ENCODE measurements at places on chromosomes 3 and 15.

GRCh38 chr3:134236505-134237170, 14.0 kb downstream of the RYK start:
- DNase-seq: no peak

DNA sequence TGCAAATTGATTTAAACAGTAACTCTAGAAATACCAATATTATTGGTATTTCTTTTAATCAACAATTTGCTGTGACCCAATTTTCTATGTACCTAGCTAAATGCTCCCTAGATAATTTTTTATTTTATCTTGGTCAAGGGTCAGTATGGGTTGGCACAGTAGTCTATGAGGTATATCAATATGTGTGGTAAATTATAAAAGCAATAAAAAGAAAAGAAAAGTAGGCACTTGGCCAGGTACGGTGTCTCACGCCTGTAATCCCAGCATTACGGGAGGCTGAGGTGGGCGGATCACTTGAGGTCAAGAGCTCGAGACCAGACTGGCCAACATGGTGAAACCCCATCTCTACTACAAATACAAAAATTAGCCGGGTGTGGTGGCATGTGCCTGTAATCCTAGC, 34.0 kb upstream of the STIMATE start:
- no peak for DNase-seq

- DNase-seq: no peak
Observed at GRCh38 chr15:27734785-27735495, 364.2 kb downstream of the OCA2 start.

DNA sequence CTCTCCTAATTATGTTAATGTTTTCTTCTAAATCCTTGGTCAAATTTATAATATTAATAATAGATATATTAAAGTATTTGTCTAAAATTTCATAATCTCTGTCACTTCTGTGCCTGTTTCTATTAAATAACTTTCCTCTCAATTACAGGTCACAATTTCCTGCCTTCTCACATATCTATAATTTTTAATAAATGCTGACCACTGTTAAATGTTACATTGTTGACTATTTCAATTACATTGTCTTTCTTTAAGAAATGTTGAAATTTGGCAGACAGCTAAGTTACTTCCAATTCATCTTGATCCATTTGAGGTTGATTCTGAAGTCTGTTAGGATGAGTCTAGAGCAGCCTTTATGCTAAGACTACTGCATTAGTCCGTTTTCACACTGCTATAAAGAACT, 41.7 kb downstream of the MYL3 start:
- no peak for DNase-seq

DNA sequence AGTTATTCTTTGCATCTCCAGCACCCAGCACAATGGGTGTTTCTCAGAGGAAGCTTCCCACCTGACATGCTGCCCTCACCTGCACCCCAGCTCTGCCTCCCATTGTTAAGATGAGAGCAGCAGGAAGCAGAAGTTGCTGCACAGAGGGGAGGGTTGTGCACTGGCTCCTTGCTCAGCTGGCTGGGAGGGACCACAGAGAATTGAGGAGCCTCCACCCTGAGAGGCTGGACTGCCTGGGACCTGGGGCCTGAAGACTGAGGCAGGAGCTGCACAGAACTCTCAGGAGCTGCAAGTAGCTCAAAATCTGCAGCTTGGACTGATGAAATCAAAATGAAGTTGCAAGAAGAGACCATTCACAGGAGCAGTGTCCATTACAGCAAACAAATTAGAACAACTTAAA, 222.3 kb upstream of the LINGO1 start:
- DNase-seq: no peak

DNA sequence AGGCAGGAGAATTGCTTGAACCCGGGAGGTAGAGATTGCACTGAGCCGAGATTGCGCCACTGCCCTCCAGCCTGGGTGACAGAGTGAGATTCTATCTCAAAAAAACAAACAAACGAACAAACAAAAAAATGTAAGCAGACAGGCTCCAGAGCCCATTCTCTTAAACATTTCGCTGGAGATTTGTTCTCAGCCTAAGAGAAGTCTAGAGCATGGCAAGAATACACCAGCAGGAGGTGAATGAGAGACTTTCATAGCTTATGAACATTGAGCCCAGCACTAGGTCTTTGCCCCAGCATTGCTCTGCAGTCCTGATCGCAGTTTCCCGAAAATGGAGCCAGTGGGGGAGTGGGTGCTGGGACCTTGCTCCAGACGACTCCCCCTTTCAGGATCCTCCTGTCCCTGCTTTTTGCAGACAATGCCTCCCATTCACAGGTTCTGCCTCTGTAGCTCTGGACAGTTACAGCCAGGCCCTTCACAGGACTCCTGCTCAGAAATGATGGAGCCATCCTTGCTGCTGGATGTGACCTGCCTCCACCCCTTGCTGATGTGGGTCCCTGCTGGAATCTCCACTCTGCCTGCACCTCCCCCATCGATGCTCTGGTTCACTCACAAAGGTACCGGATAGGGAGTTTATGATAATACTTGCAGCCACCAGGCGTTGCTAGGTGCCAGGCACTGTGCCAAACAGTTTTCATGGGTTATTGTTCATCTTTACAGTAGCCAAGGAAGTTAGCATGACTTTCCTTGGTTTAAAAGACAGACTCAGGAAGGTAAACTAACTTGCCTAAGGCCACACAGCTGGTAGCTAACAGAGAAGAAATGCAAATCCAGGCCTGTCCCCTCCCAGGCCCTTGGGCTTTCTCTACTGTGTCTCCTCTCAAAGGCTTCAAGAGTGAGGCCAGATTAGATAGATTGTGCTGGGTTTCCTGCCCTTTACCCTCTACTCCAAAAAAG, 329.7 kb upstream of the TLE3 start:
- no peak for DNase-seq

DNA sequence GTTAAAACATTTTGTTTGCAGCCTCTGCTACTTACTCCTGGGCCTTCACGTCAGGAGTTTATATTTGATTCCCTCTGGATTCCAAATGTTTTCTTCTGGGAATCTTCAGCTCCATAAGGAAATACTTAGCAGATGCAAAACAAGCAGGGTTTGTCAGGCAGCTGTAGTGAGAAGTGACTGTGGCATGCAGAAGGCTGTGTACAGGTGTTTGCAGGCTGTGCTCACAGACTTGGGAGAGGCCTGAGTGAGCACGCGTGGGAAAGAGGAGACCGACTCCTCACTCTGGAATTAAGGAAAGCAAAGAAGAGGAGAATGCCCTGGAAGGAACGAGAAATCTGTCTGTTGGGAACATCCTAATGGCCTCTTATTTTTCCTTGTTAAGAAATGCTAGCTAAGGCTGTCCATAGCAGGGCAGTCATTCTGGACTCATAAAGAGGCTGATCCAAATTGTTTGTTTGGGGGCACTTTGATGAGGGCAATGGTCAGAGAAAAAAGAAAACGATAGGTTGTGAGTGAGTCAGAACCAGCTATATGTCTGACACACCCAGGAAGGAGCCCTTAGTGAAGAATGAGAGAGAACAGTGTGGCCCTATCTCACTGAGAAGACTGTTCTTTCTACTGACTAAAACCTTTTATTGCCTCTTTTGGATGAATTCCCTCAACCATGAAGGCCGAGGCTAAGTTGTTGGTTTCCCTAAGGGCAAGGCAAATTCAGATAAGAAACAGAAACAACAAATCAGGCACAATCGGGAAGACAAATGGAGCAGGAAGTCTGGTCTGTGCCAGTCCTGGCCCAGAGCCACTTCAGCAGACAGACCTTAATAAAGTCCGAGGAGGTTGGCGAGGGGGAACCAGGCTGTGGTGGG, 82.6 kb downstream of the TGFBR2 start:
- DNase-seq: no peak

- peak; percentile 38 for DNase-seq
Observed at GRCh38 chr3:125110016-125110875, 54.4 kb upstream of the HEG1 start.

DNA sequence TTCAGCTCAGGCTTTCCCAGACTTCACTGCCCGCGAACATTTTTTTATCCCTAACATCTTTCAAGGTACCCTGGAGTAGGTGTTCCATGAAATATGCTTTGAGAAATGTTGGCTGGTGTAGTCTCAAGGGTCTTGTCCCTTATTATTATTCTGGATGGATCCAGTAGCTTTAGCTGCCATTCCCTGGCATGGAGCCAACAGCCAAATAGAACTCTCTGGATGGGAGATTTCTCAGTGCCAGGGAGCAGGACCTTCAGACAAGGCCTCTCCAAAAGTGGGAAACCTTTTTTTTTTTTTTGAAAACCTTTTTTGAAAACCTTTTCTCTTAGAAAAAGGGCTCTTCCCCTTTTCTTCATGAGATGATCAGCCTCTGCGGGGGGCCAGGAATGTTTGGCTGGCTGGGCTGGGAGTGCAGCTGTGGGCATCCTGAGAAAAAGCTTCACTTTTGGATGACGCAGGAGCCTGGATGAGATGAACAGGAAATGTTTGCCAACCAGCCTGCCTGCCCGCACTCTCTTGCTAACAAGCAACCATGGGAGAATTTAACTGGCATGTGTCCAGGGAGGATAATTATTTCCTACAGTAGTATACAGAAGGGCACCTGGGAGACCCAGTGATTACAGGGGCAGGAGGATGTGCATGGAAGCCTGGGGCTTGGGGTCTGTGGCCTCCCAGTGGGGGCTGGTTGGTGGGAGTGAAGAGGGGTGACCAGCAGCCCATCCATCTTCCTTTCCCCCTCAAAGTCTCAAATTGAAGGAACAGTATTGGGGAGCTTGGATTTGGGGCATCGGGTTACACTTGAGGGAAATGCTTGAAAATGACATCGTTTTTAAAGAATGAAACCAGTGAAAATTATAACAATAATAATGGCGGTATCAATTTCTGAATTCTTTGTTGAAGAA, 109.1 kb upstream of the LRIG1 start:
- no peak for DNase-seq

GRCh38 chr15:55977231-55977630, 16.2 kb downstream of the NEDD4 start:
- no peak for DNase-seq

DNA sequence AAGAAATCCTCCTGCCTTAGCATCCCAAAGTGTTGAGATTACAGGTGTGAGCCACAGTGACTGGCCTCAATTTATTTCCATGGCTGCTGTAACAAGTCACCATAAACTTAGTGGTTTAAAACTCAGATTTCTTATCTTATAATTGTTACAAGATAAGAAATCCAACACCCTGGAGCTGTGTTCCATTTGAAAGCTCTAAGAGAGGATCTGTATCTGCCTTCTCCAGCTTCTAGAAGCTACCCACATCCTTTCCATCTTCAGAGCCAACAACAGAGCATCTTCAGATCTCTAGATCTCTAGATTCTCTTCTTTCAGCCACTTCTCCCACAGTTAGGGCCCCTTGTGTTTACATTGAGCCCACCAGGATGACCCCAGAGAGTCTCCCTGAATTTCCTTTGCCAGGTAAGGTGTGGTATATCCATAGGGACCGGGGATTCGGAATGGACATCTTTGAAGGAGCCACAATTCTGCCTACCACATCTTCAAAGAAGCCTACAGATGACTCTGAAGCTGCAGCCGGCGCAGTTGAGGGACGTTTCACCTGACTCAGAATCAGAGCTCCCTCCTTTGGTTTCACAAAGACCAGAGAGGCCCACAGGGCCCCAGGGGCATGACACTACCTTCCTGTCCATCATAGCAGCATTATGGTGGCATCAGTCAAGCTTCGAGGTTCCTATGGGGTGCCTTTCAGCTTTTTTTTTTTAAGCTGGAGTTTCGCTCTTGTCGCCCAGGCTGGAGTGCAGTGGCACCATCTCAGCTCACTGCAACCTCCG, 87.0 kb upstream of the IGF1R start:
- no peak for DNase-seq

GRCh38 chr3:124492824-124493223, 237.4 kb upstream of the UMPS start:
- DNase-seq: no peak

DNA sequence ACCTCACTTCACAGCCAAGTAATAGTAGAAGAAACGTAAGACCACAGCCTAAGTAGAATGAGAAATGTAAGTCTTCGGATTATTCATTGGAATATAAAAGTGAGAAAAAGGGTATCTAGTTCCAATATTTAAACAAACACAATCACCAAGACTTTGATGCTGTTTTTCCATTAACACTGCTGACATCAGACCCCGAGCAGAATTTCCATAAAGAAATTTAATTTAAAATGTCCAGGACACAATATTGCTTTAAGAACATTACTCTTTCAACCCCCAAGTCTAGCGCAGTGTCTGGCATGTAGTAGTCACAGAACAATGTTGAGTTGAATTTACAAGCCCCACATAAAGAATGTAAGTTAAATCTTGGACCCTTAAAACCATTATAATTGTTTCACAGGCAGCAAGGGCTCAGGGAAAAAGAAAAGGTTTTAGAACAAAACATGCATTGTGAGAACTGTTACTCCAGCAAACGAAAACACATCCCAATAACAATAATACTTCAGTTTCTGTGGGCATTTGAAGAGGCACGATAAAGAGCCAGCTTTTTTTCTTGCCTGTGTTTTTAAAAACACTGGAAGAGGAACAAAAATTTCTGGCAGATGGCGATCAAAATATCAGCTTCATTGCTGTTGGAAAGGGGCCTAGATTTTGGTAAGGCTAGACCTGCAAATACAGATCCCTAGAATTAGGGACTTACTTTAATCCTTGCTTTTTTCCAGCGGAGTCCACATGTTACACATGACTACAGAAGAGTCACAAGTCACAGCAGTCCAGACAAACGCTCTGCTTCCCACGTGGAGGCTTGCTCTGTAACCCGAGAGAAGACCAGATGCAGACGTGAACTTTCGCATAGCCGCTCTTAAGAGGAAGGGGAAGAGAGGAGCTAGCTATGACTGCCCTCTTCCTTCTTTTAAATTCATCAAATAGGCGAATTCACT, 77.9 kb upstream of the IGSF10 start:
- no peak for DNase-seq

- DNase-seq: no peak
Observed at GRCh38 chr3:159947220-159947619, 41.4 kb upstream of the IL12A start.

GRCh38 chr3:133591271-133591742, 17.8 kb downstream of the CDV3 start:
- DNase-seq: no peak

DNA sequence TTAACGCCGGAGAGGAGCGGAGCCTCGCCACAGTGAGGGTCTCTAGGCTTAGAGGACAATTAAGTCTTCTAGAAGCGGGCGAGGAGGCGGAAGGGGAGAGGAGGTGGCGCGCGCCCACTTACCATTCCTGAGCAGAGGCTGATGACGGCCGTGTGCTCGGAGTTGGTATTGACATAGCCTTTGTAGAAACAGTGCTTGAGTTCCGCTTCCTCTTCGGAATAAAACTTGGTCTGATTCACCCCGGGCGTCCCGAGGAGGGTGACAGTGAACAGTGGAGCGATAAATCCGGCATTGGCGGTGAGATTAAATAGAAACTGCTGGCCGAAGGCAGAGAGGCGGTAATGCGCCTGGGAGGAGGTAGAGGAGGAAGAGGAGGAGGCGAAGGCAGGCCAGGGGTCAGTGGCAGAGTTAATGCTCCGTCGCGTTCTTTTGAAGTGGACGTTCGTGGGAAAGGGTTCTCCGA, 1.3 kb downstream of the ADAMTS9 start:
- DNase-seq: no peak

DNA sequence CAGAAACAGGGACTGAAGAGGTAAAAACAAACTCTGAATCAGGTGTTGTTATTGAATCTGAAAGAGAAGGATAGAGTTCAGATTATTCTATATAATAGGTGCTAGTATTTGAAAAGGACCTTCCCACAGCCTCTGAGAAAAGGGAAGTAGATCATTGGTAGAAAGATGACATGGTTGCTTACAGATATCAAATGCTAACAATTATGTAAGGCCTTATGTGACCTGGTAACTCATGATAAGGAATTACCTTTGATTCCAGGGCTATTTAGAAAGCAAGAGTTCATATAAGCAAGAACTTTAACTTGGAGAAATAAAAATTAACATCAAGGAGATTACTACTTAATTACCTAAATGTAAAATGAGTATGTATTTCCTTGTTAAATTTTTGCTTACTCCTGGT, 7.6 kb downstream of the SLC27A2 start:
- DNase-seq: no peak

GRCh38 chr3:4306860-4307259, 3.7 kb downstream of the SETMAR start:
- DNase-seq: no peak

Measured in CD14-positive monocyte (primary cell).